ENCODE measurements at places on chromosomes 11 and 22.

DNA sequence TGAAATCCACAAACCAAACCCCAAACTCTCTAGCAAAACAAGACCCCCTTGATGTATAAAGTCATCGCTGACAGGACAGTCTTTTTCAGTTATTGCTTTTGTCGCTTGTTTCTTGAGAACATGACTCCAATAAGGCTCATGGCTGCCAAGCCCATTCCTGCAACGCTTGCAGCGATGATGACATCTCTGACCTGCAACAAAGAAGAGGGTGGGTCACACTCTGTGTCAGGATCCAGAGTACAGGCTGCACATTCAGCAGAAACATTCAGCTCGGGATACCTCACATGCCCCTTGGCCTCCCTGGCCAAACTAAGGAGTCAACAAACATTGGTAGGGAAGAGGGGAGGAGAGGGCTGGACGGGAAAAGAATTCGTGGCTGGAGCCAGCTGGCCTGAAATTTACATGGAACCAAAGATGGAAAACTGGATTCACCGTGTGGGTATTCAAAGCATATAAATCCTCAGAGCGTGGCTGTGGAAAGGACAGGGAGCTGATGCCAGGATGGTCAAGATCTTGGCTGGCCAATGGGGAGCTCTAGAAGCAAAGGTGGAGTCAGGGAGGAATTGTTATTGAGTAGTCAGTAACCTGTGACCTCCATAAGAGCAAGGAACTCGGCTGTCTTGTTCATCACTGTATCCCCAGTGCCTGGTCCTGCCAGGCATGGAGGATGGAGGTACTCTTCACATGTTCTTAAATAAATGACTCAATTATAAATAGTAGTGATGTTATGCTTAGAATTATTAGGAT is 11.8 kb upstream of the PLAAT2 start:
- no peak for DNase-seq

GRCh38 chr11:133503236-133503635 is 29.1 kb downstream of the OPCML start:
- no peak for DNase-seq

DNA sequence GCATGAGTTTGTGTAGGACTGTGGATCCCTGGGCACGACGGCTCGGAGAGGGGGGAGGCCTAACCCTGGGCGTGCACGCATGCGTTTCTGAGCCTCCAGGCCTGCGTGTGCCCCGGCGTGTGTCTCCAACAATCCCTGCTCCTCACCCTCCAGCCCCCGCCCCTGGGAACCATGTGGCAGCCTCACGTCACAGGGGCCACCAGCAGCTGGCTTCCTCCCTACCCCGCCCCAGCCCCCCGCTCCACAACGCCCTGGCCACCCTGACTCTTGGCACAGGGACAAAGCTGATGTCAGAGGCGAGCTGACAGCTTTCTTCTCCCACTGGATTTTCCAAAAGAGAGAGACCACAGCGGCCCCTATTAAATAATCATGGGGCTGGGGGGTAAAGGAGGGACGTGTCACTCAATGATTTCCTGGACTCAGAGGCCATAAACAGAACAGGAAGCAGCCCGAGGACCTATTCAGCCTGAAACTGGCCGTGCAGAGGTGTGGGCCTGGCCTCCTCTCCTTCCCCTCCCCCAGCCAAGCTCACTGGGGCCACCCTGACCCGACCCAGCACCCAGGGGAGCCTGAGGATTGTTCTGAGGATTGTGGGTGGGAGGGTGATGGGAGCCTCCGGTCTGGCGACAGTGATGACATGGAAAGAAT is 6.8 kb upstream of the LIF start:
- DNase-seq: no peak

DNA sequence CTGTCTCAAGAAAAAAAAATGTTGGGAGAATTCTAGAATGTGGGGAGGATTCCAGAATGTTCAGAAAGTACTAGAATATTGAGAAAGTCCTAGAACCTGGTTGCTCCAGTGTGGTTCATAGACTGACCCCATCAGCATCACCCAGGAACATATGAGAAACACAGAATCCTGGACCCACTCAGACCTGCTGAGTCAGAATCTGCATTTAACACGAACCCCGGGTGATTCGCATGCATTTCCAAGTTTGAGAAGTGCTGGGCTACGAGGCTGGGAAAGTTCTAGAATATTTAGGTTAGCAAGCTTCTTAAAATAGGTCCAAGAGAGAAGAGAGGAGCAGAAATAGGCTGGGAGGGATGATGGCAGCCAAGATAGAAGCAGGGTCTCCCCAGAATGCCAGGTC is 6.4 kb downstream of the C1QTNF6 start:
- DNase-seq: no peak

- DNase-seq: no peak
These were observed 4.1 kb downstream of the DDX17 start for GRCh38 chr22:38501797-38502672.

DNA sequence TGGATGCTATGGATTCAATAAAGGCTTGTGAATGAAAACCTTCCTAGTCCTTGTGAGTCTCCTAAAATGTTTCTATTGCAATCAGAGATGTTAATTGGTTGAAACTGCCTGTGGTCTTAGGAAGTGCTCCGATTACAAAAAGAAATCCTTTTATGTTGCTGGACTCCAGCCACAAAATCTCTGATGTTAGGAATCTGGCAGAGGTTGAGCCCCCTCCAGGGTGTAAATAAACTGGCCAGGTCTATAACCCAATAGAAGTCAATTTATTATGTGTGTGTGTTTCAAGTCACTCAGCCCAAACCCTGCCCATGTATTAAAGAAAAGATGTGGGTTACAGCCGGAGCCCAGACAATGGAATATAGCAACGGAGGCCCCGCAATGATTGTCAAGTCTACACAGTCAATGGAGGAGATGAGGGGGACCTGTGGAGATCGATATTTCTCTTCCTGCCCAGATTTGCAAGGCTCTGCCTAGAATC is 218.1 kb upstream of the SORL1-AS1 start:
- no peak for DNase-seq

GRCh38 chr11:75474878-75475766 is 42.1 kb upstream of the KLHL35 start:
- DNase-seq: peak; percentile 52

All from stimulated activated CD4-positive, alpha-beta T cell treated with anti-CD3 and anti-CD28 coated beads, Interleukin-4, amount 100 ng/mL, for 1 hour (primary cell).